Fibroblast of mammary gland (primary cell): ENCODE measurements at places on chromosomes 1 and 21.

DNA sequence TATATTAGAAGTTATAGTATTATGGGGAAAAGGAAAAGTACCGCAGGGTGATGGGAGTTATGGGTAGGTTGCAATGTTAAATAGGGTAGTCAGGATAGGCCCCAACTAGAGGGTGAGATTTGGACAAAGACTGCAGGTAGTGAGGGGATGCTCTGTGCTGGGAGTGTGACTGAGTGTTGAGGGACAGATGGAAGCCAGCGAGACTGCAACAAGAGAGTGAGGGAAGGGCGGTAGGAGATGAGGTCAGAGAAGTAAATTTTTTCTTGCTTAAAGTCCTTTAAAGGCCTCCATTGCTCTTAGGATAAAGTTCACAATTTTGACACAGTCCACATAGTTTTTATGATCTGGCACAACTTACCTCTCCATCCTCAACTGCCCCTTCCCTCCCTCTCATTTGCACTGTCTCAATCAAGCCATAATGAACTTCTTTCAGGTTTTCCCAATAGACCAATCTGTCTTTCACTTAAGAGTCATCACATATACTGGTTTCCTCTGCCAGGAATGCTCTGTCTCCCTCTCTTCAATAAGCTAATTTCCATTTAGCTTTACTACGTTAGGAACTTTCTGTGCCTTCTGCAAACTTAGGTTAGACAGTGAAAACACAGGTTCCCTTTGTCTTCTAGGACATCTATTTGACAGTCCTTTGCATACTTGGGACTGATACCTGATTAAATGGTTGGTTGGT is 237.7 kb upstream of the CACYBP start:
- no peak for DNase-seq

DNA sequence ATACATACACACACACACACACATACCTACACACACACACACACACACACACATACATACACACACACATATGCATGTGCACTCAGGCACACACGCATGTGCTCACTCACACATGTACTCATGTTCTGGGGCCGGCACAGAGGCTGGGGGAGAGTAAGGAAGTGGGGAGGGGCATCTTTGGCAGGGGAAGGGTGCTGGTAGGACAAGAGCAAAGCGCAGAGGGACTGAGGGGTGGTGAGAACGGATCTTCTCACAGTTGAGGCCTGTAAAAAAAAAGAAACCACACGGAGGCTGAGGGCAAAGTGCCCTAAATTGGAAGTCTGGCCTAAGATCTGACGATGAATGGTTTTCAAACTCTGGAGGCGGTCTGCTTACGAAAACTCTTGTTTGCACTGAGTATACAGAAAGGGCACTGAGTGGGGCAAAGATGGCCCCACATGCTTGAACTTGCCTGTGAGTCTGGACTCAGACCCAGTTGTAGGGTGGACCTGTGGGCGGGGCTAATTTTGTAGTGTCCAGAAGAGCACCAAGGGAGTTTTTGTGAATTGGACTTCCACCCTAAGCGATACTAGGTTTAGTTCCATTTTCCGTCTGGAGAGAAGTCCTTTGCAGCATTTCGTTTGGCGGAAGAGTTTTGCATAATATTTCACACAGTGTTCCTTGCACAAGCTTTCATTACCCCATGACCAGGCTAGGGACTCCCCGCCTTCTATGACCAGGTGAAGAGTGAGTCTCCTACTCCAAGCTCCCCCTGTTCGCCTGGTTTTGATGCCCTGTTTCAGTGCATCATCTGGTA is 79.3 kb upstream of the LYST start:
- DNase-seq = no peak

- DNase-seq = no peak
These were observed 364.0 kb downstream of the CAMTA1 start for GRCh38 chr1:7149080-7149838.

- DNase-seq = peak; percentile 45
These were observed 34.4 kb upstream of the COL18A1 start for GRCh38 chr21:45370575-45370974.

DNA sequence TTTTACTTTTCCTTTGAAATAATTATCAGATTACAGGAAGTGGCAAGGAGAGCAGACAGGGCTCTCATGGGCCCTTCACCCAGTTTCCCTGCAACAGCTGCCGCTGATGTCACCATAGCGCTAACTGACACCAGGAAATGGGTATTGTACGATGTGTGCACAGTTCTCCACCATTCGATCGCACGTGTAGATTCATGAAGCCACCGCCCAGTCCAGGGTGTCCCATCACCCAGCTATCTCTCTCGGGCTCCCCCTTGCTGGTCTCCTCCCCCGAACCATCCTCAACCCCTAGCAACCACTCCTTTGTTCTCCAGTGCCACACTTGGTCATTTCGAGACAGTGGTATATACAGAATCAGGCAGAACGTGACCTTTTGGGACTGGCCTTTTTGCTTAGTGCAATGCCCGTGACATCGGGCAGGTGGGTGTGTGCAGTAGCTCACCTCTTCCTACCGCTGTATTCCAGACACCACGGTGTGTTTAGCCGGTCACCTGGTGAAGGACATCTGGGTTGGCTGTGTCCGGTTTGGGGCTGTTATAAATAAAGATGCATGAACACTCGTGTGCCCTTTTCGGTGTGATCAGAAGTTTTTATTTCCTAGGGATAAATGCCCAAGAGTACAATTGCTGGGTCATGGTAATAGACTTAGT is 118.4 kb downstream of the CRYAA start:
- DNase-seq = no peak

DNA sequence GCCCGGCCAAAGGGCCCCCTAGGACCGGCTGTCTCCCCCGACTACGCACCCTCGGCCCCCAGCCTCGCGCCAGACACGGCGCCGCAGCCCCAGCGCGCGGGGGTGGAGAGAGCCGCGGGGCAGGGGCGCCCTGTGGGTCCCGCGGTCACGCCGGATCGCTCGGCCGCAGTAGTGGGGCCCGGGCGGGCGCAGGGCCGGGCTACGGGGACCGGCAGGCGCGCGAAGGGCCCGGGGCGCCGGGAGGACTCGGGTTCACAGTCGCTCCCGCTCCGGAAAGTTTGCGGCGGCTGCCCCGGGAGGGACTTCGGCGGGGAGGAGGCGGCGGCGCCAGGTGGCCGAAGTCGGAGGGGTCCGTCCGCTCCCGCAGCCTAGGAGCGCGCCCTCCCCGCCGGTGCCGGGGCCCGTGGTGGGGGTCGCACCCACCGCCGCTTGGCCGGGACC is 7.1 kb upstream of the ZNF669 start:
- DNase-seq = no peak

DNA sequence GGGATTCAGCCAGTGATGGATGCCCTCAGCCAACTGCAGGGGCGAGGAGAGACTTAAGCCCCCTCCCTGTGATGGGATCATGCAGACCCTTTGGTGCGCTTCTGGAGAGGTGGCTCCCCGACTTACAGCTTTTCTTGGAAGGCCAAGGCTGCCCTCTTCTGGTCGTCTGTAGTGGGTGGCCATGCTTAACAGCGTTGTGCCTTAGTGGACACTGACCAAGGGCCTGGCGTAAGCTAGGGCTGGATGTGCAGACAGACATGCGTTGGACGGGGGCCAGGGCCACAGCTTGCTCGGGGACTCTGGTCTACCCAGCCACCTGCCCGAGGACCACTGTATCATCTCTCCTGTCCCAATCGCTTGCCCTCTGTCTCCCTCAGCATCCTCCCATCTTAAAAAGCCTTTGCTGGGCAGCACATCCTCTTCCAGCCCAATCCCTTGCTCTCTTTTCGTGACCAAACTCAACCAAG is 5.5 kb downstream of the AZIN2 start:
- DNase-seq = peak; percentile 85

GRCh38 chr1:227317523-227318015 is 723 bp downstream of the CDC42BPA start:
- peak; percentile 68 for DNase-seq

- peak; percentile 92 for DNase-seq
These were observed 12.8 kb upstream of the ECE1 start for GRCh38 chr1:21302747-21303715.

DNA sequence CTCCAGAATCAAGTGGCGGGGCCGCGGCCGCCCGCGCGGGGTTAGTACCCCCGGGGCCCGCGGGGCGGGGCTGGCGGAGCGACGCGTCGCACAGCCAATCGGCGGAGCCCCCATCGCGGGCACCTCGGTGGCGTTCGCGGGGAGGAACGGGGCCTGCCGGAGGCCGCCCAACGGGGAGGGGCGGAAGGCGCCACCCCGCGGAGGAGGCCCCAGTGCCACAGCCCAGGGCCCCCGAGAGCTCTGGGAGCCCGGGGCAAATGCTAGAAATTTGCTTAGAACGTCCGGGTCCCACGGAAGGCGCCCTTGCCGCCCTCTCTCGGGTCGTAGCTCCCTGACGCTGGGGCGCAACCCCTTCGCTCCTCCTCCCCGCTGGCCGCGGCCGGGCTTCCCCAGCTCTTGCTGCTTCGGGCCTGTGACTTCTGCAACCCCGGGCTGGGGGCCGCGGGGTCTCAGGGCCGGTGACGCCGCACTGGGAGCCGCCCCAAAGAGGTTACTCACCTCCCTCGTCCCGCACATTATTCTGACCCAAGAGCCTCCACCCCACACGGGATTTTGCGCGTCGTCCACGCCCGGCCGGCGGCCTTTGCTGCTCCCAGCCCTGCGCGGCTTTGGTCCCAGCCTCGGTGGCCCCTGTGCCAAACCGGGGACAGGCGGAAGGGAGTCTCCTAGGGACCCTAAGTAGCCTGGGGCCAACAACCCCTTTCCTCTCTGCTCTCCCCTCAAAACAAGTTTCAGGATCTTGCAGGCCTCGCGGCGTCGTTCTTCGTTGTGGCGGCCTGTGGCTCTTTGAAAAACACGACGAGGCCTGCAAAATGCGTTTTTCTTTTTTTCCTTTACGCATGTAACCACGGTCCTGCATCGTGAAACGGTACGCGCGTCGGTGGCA is at the start of gene RUNX3:
Gene RUNX3 (minus strand): TSS at position 17 of the 886 bp plus-strand sequence. CDS start 408 bp downstream, outside the sequence.
- DNase-seq = no peak

DNA sequence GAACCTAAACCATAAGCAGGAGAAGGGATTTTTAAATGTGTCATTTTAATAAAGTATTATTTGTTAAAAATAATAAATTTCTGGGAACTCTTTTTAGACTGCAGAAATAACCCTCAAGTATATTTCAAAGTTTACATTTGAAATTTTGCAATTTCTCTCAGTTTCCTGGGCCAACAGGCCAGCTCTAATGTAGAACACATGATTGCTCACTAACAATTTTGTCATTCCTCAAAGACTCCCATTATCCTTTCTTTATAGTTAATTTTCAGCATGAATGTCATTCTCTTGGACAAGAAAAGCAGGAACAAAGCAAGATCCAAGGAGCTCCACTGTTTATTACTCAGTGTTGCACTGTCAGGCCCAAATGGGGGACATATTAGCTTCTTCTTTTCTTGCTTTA is 119.4 kb upstream of the VANGL1 start:
- DNase-seq = no peak

GRCh38 chr1:86753700-86754099 is 49.3 kb downstream of the SH3GLB1 start:
- DNase-seq = no peak

DNA sequence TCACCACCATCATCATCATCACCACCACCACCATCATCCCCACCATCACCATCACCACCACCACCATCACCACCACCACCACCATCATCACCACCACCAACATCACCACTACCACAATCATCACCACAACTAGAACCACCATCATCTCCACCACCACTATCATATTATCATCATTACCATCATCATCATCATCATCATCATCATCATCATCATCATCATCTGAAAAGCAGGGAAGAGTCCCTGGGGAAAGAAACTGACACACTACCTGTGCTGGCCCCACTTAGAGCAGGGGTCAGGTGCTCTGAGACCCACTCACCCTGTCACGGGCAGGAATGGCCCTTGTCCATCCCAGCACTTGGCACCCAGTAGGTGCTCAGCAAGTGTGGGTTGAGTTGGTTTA is 104.9 kb upstream of the IFFO2 start:
- no peak for DNase-seq

GRCh38 chr1:156812293-156812990 is 4.2 kb downstream of the SH2D2A start:
- no peak for DNase-seq

- DNase-seq = no peak
These were observed 27.7 kb upstream of the ATP5PO start for GRCh38 chr21:33943293-33943692.

- peak; percentile 50 for DNase-seq
These were observed 87.0 kb downstream of the GLUL start for GRCh38 chr1:182304627-182305026.

DNA sequence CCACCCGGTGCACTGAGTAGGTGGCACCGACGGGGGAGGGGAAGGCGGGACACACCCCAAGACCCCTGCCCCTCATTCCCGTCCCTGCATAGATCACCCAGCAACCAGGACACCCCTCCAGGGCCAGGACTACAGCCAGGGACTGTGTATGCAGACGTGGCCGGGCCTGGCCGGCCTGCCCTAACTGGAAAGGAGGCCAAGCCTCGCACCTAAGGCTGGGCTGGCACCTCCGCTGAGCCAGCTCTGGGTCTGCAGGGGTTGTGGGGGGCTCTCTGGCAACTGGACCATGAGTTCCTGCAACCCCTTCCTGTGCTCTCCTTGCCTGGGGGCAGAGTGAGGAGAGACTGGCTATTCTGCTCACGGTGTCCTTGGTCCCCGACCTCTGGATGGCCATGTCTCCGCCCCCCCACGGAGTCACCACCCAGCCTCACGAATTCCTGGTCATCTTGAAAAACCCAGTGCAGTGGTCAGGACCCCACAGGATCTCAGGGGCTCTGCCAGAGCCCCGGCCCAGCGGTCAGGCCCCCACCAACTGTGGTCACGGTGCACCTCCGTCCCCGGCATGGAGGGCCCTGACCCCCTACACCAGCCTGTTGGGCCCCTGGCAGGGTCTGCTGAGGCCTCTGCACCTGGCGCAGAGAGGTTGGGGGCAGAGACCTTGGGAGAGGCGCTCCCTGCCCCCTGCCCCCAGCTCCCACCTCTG is 1.1 kb upstream of the FNDC10 start:
- no peak for DNase-seq

- DNase-seq = peak; percentile 61
These were observed 316.0 kb upstream of the ADGRL4 start for GRCh38 chr1:79322511-79323027.

DNA sequence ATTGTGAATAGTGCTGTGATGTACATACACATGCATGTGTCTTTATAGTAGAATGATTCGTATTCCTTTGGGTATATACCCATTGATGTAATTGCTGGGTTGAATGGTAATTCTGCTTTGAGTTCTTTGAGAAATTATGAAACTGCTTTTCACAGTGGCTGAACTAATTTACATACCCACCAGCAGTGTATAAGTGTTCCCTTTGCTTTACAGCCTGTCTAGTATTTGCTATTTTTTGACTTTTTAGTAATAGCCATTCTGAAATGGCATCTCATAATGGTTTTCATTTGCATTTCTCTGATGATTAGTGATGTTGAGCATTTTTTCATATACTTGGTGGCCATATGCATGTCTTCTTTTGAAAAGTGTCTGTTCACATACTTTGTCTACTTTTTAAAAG is 54.5 kb upstream of the FAM78B start:
- DNase-seq = no peak
